ENCODE measurements at places on chromosomes 1 and 21.

DNA sequence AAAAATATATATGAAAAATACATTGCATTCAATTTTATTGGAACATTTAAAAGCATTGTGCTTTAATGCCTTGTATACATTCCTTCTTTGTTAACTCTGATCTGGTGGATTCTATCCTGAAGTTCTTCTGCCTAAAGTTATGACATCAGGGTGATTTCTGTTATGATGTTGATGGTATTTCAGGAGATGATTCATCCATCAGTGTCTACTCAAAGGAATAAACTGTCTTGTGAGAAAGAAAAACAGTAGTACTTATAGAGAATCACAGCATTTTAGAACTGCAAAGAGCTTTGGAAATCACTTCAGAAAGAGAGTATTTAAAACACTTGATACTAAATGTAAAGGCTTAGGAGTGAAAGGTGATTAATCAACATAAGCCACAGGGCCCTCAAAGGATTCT is 155.7 kb downstream of the PTPRC start:
- DNase-seq: no peak

DNA sequence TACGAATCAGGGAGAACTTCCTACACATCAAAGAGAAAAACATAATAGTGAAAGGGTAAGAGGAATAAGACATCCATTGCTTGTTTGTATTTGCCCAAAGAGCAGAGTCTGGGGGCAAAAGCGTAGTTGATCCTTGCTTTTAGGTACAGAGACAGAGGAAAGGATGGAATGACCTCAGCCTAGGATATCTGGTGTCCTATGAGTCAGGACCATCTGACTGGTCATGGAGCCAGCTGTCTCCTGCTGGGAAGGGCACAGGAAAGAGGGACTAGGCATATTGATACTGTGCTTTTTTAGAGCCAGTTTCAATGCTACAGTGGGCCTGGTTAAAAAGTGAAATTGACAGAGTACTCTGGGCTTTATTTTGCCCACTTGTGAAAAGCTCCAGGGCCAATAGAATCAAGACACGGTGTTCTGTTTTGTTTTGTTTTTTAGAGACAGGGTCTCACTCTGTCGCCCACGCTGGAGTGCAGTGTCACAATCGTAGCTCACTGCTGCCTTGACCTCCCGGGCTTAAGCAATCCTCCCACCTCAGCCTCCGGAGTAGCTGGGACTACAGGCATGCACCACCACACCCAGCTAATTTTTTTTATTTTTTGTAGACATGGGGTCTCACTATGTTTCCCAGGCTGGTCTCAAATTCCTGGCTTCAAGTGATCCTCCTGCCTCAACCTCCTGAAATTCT is 3.2 kb downstream of the PLEKHO1 start:
- no peak for DNase-seq

GRCh38 chr1:203207751-203208150 is 21.2 kb upstream of the CHI3L1 start:
- DNase-seq: no peak

DNA sequence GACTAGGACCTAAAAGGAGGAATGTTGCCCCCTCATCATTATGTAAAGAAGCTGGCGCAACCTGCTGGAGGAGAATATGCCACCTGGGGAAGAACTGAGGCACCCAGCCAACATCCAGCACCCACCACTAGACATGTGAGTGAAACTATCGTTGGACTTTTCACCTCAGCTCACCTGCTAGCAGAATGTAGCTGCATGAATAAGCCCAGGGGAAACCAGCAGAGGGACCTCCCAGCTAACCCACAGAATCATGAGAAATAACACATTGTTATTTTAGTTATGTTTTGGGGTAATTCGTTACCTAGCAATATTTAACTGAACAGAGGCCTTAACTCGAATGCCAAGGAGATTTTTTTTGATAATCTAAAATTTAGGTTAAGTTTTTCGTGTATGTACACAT is 542.5 kb upstream of the DAB1 start:
- DNase-seq: no peak
